ENCODE measurements at places on chromosomes 4 and X.

- no peak for DNase-seq
These were observed 47.2 kb downstream of the UGT2B11 start for GRCh38 chr4:69167300-69167699.

DNA sequence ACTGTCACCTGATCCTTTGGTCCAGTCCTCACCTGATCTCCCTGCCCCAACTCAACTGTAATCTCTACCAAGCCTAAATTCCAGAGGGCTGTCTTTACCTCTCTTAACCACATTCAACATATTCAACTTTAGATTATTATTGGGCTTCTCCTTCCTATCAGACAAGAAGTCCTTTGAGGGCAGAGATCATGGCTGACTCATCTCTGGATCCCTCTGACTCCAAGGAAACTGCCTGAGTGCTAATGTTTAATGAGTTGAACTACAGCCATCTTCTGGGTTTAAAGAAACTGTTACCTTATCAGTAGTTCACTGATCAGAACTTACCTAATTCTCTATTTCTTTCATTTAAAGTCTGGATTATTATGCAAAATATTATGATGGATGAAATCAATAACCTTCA lies 135.7 kb downstream of the GPC3 start:
- DNase-seq = no peak

DNA sequence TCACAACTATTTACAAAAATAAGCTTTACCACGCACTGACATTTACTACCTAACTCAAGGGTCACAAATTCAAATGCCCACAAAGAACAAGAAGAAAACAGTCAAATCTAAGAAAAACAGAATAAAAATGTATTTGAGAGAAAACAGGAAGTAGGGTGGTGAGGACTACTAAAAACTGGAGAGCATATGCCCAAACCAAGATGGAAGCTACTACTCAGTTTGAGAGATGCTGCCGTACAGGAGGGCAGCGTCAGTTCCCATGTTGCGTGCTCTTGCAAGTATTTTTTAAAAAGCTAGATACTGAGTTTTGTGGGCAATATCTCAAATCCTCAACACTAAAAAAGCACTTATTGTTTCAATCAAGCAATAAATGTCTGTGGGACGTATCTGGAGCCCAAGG lies 16.2 kb downstream of the HNRNPD start:
- no peak for DNase-seq

GRCh38 chr4:45283352-45283751 lies 557.0 kb upstream of the GNPDA2 start:
- no peak for DNase-seq

DNA sequence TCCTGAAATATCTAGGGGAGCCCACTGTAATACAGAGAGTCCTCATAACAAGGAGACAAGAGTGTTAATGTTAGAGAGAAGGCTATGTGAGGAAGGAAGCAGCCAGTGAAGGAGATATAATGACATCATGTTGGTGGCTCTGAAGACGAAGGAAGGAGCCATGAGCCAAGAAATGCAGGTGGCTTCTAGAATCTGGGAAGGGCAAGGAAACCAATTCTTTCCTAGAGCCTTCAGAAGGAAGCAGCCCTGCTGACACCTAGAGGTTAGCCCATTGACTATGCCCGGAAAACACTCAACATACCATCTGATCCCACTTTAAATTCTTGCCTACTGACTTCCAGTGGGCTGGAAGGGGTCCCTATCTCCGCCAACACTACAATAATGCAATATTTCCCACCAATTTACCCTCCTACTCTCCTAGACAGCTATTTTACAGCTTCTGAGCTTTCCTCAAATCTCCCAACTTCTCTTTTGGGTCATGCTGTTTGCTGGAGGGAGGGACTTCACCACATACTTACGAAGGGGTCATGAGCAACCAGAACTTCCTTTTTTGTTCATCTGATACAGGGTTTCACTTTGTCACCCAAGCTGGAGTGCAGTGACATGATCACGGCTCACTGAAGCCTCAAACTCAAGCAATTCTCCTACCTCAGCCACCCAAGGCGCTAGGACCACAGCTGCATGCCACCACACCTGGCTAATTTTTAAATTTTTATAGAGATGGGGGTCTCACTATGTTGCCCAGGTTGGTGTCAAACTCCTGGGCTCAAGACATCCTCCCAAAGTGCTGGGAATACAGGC lies 25.2 kb upstream of the G3BP2 start:
- no peak for DNase-seq

GRCh38 chrX:40152741-40153344 lies 55.1 kb upstream of the BCOR start:
- DNase-seq = no peak

- peak; percentile 37 for DNase-seq
These were observed 670 bp downstream of the PAPSS1 start for GRCh38 chr4:107719207-107719921.

- DNase-seq = no peak
These were observed 1.5 kb downstream of the MAGT1 start for GRCh38 chrX:77893713-77894112.

GRCh38 chrX:46444011-46444410 lies 101.2 kb downstream of the ZNF674 start:
- DNase-seq = no peak

DNA sequence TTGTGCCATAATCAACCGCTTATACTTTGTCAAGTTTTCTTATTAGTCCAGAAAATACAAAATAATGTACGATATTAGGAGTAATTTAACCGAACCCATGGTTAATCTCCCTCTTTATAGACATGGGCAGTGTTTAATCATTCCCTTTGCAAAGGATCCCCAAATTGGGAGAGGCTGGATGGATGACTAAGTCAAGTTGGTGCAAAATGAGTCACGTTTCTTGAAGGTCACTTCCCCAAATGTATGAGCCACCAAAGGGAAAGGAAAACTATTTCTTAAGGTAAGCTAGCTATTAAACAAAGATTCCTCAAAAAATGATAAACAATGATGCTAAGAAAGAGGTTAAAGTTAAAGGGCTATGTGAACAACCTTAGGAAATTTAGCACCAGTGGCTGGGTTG lies 17.5 kb downstream of the MAML3 start:
- DNase-seq = no peak

DNA sequence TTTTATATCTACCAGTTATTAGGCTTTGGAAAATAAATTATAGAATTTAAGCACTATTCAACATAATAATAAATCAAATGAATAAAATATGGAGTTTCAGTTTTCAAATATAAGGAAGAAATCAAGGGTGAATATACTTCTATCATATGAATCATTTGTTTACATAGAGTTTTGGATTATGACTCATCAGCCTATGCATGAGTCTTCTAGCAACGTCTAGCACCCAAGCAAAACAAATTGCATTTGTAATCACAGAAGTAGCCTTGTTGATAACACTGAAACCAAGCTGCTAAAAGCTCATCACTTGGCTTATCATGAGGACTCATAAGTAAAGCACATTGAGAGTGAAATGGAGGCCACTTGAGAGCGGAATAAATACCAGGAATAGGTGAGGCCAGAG lies 434.6 kb downstream of the PCDH11X start:
- no peak for DNase-seq

GRCh38 chr4:72494156-72494555 lies 74.9 kb downstream of the ADAMTS3 start:
- DNase-seq = no peak

DNA sequence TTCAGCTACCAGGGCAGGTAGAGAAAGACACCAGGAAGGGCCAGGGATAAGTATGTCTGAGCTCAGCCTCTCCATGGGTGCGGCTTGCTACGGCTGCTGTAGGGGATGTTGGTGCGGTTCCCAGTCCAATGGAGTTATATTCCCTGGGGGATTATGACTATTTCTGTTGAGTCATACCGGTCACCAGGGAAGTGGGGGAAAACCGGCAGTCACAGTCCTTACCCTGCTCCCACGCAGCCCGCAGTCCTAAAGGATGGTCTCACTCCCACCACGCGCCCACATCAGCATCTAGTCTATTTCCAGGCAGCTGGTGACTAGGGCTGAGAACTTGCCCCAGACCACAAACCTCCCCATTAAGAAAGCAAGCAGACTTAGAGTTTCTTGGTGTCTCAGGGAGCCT lies 191.6 kb downstream of the VEGFC start:
- no peak for DNase-seq

- no peak for DNase-seq
These were observed 93.4 kb upstream of the RXFP1 start for GRCh38 chr4:158428242-158428641.

GRCh38 chr4:147822128-147822527 lies 90.2 kb downstream of the ARHGAP10 start:
- no peak for DNase-seq

DNA sequence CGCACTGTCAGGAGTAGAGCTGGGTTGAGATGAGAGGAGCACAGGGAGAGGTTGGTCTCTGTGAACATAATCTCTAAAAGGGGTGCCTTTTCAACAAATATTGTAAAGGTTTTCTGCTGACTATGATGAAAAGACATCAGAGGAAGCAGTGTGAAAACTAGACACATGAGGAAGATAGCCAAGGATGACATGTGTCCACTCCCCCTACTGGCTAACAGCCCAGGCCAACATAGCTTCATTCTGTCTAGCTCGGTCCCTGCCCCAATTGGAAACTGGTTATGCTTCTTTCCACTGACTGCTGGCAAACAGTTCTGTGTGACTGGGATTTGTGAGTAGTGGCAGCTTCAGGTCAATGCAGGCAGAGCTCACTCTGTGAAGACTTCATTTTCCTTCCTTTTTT lies 115.4 kb upstream of the ESX1 start:
- DNase-seq = no peak

DNA sequence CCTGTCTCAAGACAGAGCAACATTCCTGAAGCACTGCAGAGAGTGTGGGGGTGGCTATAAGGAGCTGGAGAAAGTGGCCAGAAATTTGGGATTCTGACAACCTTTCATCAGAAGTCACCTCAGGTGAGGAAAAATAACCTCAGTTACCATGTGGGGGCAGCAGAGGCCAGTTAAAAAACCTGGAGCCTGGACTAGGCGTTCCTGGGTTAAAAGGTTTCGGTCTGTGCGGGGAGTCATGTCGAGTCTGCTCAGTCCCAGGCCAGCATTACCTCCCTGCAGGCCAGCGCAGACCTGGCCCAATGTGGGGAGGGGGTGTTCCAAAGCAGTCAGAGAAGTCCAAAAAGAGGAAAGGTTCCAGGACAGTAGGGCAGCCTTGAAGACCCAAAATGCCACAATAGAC lies 10.9 kb upstream of the NALF2 start:
- no peak for DNase-seq

Measured in dorsolateral prefrontal cortex (tissue), 122 donors.